ENCODE measurements at places on chromosomes 16 and 17. TPM values are rescaled to one million over a fixed set of nuclear protein-coding genes. Genes with fewer than 3 reads are reported as not detected.
A peak's percentile ranks its signal among the peaks of the same experiment; 100 is the strongest.

The SLC52A1 gene
- 0.25 TPM for total RNA-seq

DNA sequence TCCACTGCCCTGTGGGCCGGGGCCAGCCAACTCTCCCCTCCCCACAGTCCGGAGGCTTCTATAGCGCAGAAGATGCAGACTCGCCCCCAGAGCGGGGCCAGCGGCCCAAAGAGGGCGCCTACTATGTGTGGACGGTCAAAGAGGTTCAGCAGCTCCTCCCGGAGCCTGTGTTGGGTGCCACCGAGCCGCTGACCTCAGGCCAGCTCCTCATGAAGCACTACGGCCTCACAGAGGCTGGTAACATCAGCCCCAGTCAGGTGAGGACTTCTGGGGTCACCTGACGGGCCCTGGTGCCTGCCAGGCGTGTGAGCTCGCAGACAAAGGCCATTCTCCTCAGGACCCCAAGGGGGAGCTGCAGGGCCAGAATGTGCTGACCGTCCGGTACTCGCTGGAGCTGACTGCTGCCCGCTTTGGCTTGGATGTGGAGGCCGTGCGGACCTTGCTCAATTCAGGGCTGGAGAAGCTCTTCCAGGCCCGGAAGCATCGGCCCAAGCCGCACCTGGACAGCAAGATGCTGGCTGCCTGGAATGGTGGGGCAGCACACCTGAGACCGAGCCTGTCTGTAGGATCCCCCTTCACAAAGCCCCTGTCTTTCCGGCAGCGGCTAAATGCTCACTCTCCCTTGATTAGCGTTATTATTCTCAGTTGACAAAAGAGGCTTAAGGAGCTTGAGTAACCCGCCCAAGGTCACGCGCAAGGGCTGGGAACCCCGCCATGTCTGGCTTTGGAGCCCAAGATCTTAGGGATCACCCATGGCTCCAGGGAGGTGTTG lies 3.9 kb downstream of the SPATA20 start:
- no peaks in the 10 kb centered on the region for H3K36me3 ChIP-seq
- no peaks in the 10 kb centered on the region for H3K27me3 ChIP-seq
- H3K27ac ChIP-seq = no peak overlapping the region
- peaks cover 9% of the 10 kb centered on the region for H3K4me1 ChIP-seq

The PHF23 gene
- 49.9 TPM for total RNA-seq

The VAT1L gene
- total RNA-seq = not detected

DNA sequence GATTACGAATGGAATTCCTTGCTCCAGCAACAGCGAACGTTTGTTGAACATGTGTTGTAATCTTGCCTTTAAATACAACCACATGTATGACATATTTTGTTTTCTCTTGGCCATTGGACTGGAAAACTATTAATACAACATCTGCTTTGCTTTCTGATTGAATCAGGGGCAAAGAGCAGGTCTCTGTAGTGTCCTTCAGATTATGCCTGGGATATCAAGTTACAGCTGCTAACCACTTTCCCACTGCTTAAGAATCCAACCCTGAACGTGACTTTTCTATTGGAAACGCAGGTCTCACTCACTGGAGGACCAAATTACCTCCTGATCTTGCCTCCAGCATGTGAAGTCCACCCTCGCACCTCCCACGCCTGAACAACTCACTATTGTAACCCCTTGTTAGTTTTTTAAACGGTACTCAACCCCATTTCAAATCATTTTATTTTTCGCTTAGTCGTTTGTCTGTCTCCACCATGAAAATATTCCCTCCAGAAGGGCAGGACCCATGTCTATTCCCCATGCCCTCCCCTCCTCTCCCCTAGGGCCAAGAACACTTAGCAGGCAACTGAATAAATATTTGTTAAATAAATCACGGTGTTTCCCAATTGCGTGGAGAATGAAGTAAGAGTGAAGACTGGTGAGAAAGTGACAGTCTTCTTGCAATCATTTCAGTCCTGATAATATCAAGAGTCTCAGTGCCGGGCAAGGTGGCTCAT lies 57.4 kb upstream of the MRTFB start:
- DNase-seq = no peak
- peaks cover 3% of the 10 kb centered on the region for H3K4me1 ChIP-seq
- peaks cover 20% of the 10 kb centered on the region for H3K27me3 ChIP-seq
- H3K4me3 ChIP-seq = no peak overlapping the region
- H3K27ac ChIP-seq = no peak overlapping the region

The RAD51D gene
- total RNA-seq = 23.5 TPM

DNA sequence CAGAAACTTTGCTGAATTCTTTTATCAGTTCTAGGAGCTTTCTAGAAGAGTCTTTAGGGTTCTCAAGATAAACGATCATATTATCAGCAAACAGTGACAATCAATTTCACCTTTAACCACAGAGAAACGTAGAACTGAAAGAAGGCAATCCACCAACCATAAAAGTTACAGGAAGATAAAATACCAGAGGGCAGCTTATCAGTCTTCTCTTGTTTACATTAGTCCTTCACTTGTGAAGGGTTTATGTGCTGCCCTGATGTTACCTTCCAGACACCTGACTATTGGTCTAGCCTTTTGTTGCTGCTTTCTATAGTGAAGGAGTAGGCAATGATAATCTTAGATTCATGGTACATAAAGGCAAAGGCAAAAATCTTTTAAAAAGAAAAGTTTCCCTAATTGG lies 73.2 kb upstream of the EFCAB3 start:
- H3K4me1 ChIP-seq = no peaks in the 10 kb centered on the region
- H3K36me3 ChIP-seq = peaks cover 9% of the 10 kb centered on the region
- peaks cover 74% of the 10 kb centered on the region for H3K27me3 ChIP-seq
- no peak for DNase-seq
- no peak overlapping the region for H3K27ac ChIP-seq

DNA sequence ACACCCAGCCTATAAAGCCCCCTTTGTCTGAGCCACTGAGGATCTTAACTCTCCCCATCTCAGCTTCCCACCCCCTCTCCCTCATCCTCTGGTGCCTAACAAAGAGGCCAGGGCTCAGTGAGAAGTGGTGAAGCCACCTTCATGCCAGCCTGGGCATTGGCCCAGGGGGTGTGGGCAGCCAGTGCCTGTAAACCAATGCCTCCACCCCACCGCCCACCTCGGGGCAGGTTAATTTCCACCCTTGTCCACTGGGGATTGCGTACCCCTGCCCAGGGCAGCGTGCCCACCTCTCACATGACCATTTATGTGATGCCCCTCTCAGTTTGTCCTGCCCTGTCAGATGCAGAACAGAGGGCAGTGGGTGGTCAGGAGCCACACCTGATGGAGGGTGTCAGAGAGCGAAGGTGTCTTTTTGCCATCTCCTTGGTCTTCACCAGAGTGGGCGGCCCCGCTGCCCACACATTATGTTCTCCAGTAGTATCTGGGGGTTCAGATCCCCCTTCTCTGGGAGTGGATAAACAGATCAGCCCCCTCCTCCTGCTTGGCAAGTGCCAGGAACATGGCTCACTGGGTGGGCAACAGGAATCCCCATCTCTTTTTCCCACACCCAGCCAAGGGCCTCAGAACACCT lies 10.1 kb upstream of the ARHGAP23 start:
- no peaks in the 10 kb centered on the region for H3K36me3 ChIP-seq
- DNase-seq = no peak
- H3K27me3 ChIP-seq = peaks cover 12% of the 10 kb centered on the region
- H3K27ac ChIP-seq = no peak overlapping the region
- H3K4me3 ChIP-seq = peak overlapping the region; percentile 76
- peaks cover 6% of the 10 kb centered on the region for H3K4me1 ChIP-seq

The KRTAP4-2 gene
- total RNA-seq = not detected

- DNase-seq = peak; percentile 30
- peak overlapping the region; percentile 85 for H3K4me3 ChIP-seq
- H3K4me1 ChIP-seq = peaks cover 57% of the 10 kb centered on the region
- H3K27me3 ChIP-seq = no peaks in the 10 kb centered on the region
- no peaks in the 10 kb centered on the region for H3K36me3 ChIP-seq
Observed at GRCh38 chr17:16287563-16288027, 65.7 kb downstream of the CENPV start.

GRCh38 chr16:75701361-75701760 lies at the start of gene DUXB:
TSS of gene DUXB (minus strand) at chr16:75701461. CDS start at chr16:75701418, 43 bp downstream.
- no peak within 1 kb of the TSS for H3K27ac ChIP-seq
- no peaks in the 10 kb centered on the region for H3K4me1 ChIP-seq
- peaks cover 5% of the 10 kb centered on the region for H3K27me3 ChIP-seq
- no peak within 1 kb of the TSS for H3K4me3 ChIP-seq
- DNase-seq = no peak

DNA sequence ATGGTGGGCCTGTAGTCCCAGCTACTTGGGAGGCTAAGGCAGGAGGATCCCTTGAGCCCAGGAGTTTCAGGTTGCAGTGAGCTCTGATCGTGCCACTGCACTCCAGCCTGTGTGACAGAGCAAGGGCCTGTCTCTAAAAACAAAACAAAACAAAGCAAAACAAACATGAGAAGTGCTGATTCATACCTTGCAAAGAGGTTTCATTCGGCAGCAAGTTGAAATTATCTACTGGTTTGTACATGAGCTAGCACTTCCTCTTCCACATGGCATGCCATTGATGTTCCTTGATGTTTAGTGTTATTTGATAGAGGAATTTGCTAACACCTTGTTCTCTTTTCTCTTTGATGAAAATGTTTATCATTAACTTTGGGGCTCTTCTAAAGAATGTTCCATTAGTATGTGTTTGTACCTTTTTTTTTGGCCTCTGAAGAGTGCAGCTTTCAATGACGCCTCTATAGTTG lies 50.6 kb downstream of the SPECC1 start:
- DNase-seq = no peak
- H3K27me3 ChIP-seq = peaks cover 7% of the 10 kb centered on the region
- H3K27ac ChIP-seq = no peak overlapping the region
- H3K4me1 ChIP-seq = peaks cover 3% of the 10 kb centered on the region

DNA sequence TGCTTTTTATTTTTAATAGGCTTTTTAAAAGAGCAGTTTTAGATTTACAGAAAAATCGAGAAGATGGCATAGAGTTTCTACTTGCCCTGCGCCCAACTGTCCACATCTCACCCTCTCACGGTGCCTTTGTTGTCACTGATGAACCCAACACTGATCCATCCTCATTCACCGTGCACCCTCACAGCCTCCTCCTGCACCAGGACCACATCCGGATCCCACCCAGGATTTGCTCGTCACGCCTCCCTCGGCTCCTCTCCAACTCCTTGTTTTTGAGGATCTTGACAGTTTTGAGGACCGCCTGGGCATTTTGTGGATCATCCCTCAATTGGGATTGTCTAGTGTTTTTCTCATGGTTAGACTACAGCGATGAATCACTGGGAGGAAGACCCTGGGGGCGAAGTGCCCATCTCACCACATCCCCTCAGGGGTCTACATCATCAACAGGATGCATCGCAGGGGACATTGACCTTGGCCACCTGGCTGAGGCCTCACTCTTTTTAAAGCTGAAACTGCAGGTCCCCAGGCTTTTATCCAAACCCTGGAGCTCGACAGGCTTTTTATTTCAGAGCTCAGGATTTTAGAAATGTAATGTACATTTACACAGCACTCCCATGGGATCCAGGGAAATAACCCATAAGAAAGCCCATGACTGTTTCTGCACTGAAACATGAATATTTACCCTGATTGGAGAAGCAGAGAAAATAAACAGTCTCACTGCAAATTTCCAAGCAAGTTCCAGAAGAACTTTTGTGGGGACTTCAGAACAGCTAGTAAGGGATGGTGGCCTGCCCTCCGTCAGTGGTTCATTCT lies 71.8 kb upstream of the ZNF469 start:
- peaks cover 5% of the 10 kb centered on the region for H3K27me3 ChIP-seq
- no peaks in the 10 kb centered on the region for H3K36me3 ChIP-seq
- H3K4me3 ChIP-seq = no peak overlapping the region
- H3K27ac ChIP-seq = no peak overlapping the region

The KRT32 gene
- total RNA-seq = not detected

DNA sequence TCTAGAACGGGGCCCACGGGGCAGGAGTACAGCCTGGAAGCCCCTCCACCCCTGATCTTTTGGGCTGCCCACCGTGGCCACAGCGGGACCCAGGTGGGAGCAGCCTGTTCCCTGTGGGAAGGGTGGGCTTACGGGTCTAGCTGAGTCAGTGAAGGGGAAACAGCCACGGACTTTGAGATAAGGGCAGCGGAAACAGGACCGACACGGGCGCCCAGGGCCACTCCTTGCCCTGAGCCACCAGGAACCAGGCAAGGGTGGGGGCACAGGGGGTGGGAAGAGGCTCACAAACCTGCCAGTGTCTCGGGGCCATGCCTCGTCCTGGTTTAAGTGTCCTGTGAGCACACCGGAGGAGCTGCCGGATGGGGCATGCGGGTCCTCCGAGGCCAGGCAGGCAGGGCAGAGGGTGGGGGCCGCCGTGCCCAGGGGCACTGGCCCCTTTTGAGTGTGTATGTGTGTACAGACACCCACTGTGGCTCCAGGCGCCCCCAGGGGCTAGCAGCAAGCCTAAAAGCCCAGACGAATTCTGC lies 47.6 kb upstream of the PVALEF start:
- H3K27ac ChIP-seq = no peak overlapping the region
- H3K27me3 ChIP-seq = no peaks in the 10 kb centered on the region
- no peak for DNase-seq
- no peaks in the 10 kb centered on the region for H3K36me3 ChIP-seq
- no peak overlapping the region for H3K4me3 ChIP-seq

DNA sequence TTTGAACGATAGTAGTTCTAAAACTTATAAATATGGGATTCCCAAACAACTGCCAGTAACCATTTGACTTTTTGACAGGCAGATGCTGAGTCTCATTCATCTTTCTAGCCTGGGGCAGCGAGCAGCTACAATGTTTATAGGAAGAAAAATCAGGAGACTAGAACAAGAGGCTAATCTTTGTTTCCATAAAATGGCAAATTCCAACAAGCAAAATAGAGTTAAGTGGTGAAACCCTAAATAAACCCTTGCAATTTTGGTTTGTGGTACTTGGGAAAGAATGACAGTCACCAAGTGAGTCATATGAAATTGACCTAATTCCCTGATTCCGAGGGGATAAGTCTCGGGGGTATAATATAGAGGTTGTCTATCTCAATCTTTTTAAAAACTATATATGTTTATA lies 27.3 kb upstream of the HS3ST2 start:
- peaks cover 7% of the 10 kb centered on the region for H3K27me3 ChIP-seq
- no peak overlapping the region for H3K4me3 ChIP-seq
- H3K4me1 ChIP-seq = peaks cover 4% of the 10 kb centered on the region
- no peak overlapping the region for H3K27ac ChIP-seq
- DNase-seq = no peak
- H3K36me3 ChIP-seq = no peaks in the 10 kb centered on the region

- no peak overlapping the region for H3K4me3 ChIP-seq
- H3K4me1 ChIP-seq = peaks cover 52% of the 10 kb centered on the region
- peaks cover 7% of the 10 kb centered on the region for H3K36me3 ChIP-seq
- DNase-seq = no peak
- peak overlapping the region; percentile 50 for H3K27ac ChIP-seq
- no peaks in the 10 kb centered on the region for H3K27me3 ChIP-seq
Observed at GRCh38 chr16:67461600-67462278, 19.2 kb downstream of the ATP6V0D1 start.
